ENCODE measurements at places on chromosomes 4 and X.

DNA sequence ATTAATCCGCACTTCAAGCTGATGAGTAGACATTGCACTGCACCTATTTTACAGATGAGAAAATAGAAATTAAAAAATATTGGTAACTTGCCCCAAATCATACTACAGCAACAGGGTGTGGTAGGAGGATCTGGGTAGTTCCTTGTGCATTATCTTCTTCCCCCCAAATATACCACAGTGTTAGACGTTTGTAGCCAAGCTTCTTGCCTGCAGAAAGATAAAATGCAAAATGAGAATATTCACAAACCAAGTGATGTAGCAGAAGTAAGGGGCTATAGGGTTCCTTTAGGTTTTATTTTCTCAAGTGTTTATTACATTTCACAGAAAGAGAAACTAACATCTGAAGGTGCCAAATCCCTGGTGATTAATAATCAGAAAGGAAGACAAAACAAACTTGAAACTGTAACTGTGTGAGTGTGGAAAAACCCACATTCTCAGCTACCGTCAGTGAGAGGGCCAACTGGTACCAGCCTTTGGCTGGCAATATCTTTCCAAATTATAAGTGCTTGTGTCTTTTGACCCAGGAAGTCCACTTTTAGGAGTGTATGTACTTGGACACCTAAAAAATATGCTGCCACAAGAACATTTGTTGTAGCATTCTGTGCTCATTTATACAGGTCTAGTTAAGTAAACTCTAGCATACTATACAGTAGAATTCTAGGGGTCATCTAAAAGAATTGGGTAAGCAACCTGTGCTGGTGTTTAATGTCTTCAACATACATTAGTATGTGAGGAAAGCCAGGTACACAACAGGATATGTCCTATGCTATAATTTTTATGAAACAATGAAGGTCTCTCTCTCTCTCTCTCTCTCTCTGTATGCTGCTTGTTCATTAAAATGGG lies 6.7 kb upstream of the CD38 start:
- no peak for DNase-seq

DNA sequence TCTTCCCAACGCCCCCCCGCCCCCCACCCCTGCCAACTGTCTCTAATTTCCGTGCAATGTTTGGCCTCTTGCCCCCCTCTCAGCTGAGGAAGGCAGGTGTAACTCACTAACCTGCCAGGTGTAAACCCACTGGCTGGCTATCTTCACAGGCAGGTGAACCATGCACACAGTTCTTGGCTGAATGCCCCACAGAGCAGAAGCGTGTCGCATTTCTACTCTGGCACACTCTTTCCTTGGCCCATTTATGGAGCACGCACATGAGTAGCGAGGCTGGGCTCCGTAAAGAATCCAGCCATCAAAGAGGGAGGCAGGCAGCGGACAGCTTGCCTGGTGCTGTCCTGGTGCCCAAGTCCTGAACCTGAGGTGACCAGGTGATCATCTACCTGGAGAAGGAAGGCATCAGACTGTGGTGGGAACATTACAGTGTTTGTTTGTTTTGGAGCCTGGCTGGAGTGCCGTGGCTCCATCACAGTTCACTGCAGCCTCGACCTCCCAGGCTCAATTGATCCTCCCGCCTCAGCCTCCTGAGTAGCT lies 39.2 kb upstream of the CRMP1 start:
- DNase-seq, result no peak

DNA sequence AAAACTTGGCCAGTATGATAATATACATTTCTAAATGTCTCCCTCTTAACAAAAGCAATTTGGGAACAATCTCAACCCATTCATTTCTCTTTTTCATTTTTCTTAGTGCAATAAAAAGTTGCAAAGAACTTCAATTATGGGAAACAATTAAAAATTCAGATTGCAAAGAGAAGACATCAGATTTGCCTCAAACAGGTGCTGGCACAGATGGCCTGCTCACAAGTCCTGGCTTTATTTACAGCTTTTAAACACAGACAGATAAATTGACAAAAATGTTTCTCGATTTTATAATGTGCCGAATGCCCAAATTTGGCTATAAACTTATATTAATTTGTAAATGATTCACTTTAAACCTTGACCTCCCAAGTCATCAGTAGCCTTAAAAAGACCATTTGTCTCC lies 28.7 kb downstream of the SLC4A4 start:
- no peak for DNase-seq

- no peak for DNase-seq
Observed at GRCh38 chr4:141995056-141995455, 358.7 kb downstream of the IL15 start.

GRCh38 chr4:94533405-94534223 lies 81.9 kb downstream of the PDLIM5 start:
- no peak for DNase-seq

GRCh38 chrX:41596596-41596995 lies 92.2 kb upstream of the GPR34 start:
- no peak for DNase-seq

DNA sequence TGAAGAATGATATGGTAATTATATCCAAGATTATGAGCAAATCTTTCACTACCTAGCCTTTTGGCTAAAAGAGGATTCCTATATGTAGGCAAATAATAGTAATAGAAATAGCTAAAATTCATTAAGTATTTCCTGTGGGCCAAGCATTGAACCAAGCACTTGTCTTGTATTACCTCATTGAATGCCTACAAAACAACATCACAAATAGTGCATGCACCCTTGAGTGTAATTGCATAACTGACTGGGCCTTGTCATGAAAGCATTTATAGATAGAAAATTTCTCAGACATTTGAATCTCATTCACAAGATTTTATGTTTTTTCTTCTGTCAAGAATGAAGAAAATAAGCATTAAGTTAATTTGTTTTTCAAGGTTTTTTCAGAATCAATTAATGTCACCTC lies 3.9 kb upstream of the HPGDS start:
- DNase-seq, result no peak

DNA sequence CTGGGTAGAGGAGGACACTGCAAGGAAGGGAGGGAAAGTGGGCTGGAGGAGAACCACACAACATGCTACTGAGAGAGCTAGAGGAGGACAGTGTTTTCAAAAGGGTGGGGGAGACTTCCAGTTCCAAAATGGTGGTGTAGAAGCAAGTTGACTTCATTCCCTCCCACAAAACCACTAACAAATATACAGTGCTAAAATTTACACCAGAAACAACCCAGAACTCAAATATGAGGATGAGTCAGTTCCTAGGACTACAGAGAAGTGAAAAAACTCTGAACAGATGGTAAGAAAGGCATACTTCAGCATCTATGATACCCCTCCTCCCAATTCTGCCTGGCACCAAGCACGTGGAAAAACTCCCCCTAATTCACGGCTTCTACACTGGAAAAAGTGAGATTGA lies 9.8 kb downstream of the AADAT start:
- DNase-seq, result no peak

All from femur (tissue), 1 donor.